H9 (cell line): ENCODE measurements at places on chromosomes 7 and 10. TPM values are rescaled to one million over a fixed set of nuclear protein-coding genes. Genes with fewer than 3 reads are reported as not detected.

C10orf53 gene
- not detected in 2 replicates for total RNA-seq

PRF1 gene
- 0.18 TPM in 1 of 2 replicates, not detected in the other for total RNA-seq

CHRM2 gene
- not detected in 2 replicates for total RNA-seq

CTAGE8 gene
- total RNA-seq, result 4.9 and 5.1 TPM in 2 replicates

ATP6V0E2 gene
- total RNA-seq, result 19.0 and 20.0 TPM in 2 replicates

COA1 gene
- total RNA-seq, result 132 and 138 TPM in 2 replicates

ADAP1 gene
- 6.2 and 6.8 TPM in 2 replicates for total RNA-seq

KLF14 gene
- not detected in 2 replicates for total RNA-seq

TEX36 gene
- not detected in 2 replicates for total RNA-seq

GPAM gene
- 16.0 and 18.1 TPM in 2 replicates for total RNA-seq

SPDYE18 gene
- total RNA-seq, result not detected in 2 replicates

PPP1R3C gene
- total RNA-seq, result 1.1 and 1.2 TPM in 2 replicates

UNCX gene
- not detected in 2 replicates for total RNA-seq

DLX6 gene
- total RNA-seq, result 0.24 TPM in 1 of 2 replicates, not detected in the other

FAM25C gene
- not detected in 2 replicates for total RNA-seq

SLC29A3 gene
- total RNA-seq, result 9.2 and 10.2 TPM in 2 replicates

PTER gene
- total RNA-seq, result 8.8 and 10.1 TPM in 2 replicates

PLXDC2 gene
- 34.1 and 38.7 TPM in 2 replicates for total RNA-seq

LIMK1 gene
- total RNA-seq, result 63.0 and 63.8 TPM in 2 replicates

PNLIPRP3 gene
- total RNA-seq, result not detected in 2 replicates

DNA sequence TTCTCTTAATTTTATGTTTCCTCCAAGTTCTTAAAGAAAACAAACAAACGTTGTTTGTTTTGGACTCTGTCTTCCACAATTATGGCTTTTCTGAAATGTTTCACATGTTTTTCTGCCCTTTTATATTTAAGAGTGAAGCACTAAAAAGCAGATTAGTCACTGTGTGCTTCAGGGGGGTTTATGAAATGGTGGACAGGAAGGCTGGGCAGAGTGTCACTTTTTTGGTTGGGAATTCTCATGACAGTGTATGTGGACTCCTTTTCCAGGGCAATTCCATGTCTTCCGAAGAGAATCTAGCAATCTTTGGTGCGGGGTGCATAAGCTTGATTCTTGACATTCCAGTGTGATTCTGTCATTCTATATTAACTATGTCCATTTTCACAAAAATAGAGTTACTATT, 669.4 kb downstream of the PARD3 start:
- no peak overlapping the region for H3K4me3 ChIP-seq
- no peaks in the 10 kb centered on the region for H3K27me3 ChIP-seq
- no peaks in the 10 kb centered on the region for H3K4me1 ChIP-seq
- no peak for DNase-seq
- H3K36me3 ChIP-seq, result no peaks in the 10 kb centered on the region

DNA sequence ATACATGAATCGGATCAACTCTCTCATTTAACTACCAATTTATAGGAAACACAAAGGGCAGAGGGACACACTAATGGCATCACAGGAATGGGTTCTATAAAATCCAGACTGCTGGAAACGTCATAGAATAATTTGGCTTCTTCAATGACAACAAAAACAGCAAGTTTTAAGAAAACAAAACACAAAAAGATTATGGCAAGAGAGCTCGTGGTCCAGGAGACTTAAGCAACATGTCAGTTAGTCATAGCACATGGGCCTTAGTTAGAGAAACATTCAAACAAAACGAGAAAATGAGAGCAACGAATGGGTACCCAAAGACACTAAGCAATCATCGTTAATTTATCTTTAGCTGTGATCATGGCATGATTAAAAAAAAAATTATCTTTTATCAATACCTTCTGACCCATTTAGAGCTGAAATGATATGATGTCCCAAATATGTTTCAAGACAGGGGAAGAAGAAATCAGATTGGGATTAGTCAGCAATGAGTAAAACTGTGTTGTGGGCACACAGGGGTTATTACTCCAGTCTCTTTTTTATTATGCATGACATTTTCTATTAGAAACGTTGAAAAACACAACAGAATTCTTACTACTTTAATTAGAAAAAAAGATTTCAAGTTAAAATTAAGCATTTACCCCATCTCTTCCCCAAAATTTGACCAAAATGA, 28.3 kb downstream of the NCAPG2 start:
- H3K4me3 ChIP-seq, result no peak overlapping the region
- no peaks in the 10 kb centered on the region for H3K4me1 ChIP-seq
- no peak overlapping the region for H3K27ac ChIP-seq

DNA sequence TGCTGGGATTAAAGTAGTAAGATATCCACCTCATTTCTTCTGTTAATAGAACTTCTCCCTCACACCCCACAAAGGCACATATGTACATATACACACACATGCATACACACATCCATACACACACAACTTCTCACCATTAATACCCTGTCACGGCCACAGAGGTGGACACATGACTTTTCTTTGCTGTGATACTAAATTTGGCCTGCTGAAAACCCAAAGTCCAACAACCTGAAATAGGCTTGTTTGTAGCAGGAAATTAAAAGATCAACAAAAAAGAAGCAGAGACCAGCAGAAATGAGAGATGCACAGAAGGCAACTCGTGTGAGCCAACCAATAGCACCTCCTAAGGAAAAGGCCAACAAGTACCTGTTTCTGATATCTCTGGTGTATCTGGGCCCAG, 128.7 kb upstream of the PCGF5 start:
- no peaks in the 10 kb centered on the region for H3K27me3 ChIP-seq
- peaks cover 5% of the 10 kb centered on the region for H3K36me3 ChIP-seq
- no peak overlapping the region for H3K4me3 ChIP-seq
- no peak for DNase-seq
- no peaks in the 10 kb centered on the region for H3K4me1 ChIP-seq

- no peaks in the 10 kb centered on the region for H3K36me3 ChIP-seq
- H3K4me1 ChIP-seq, result peaks cover 3% of the 10 kb centered on the region; the same call in 1 of the 2 replicates
- H3K27ac ChIP-seq, result no peak overlapping the region
- no peak overlapping the region for H3K4me3 ChIP-seq
Observed at GRCh38 chr10:35268323-35268722, 68.0 kb upstream of the CCNY start.

GRCh38 chr7:1940402-1940786, 270.3 kb downstream of the ELFN1 start:
- peaks cover 2% of the 10 kb centered on the region; the same call in 1 of the 2 replicates for H3K4me1 ChIP-seq
- H3K4me3 ChIP-seq, result no peak overlapping the region
- no peak overlapping the region for H3K27ac ChIP-seq
- no peaks in the 10 kb centered on the region for H3K27me3 ChIP-seq

DNA sequence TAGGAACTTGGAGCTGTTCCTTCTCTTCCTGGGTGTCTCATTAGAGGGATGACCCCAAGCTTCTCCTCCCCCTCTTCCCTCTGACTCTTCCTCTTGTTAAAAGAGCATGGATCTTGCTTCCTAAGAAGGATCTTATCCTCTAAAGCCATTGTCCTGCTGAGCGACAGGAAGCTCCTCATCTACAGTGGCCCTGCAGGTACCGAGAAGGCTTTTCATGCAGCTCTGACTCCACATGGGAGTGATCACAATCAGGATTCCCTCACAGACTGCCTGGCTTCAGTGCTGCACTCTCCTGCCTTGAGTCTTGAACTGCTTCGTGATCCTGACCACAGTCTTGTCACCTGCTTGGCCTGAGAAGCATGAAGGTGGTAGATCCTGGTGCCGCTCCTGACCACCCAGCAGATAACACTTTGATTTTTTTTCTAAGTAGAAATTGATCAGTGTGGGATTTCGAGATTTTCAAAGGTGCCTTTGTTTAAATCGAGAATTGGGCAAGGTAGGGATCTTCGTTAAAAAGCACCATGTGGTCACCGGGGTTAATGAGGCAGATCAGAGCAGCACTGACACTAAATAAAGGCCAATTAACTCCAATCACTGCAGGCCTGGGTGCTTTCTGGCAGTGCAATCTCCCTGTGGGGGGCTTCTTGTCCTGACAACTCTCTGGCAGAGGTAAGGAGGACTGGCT, 376.4 kb downstream of the NRG3 start:
- peaks cover 3% of the 10 kb centered on the region; the same call in 1 of the 2 replicates for H3K4me1 ChIP-seq
- DNase-seq, result peak; percentile 59
- H3K27me3 ChIP-seq, result no peaks in the 10 kb centered on the region
- H3K4me3 ChIP-seq, result no peak overlapping the region
- H3K36me3 ChIP-seq, result no peaks in the 10 kb centered on the region

DNA sequence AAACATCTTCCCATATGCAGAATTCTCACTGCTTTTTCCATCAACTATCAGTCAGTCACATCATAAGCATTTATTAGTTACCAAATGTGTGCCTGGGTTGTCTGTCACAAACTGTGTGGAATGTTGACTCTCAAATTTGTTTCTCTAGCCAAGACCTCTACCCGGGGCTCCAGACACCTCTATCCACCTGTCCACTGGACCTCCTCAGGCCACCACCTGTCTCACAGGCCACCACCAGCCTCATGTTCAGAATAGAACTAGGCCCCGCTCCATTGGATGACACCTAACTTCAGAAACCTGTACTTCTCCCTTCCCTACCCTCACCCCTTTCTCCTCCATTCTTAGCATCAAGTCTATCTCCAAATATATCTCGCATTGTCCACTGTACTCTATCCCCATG, 176.9 kb downstream of the CHN2 start:
- peaks cover 7% of the 10 kb centered on the region; the same call in 1 of the 2 replicates for H3K4me1 ChIP-seq
- no peak overlapping the region for H3K27ac ChIP-seq
- no peak overlapping the region for H3K4me3 ChIP-seq
- H3K36me3 ChIP-seq, result no peaks in the 10 kb centered on the region
- no peaks in the 10 kb centered on the region for H3K27me3 ChIP-seq

DNA sequence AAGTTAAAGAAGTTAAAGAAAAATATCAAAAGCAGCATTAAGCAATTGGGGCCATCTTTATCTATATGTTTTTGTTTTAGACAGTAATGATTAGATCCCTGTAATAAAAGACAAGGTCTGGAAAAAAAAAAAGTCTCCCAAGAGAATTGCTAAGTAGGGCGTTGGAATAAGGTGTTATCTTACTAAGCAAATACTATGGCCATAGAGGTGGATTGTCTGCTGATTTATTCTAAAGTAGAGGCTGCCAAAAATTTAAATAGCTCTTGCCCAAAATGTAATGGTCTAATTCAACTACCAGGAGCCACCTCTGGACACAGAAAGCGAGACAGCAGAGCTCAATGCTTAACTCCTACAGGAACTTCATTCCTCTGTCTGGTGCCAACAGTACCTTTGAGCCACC, 71.6 kb downstream of the HERPUD2 start:
- no peak overlapping the region for H3K27ac ChIP-seq
- H3K4me3 ChIP-seq, result no peak overlapping the region
- no peaks in the 10 kb centered on the region for H3K27me3 ChIP-seq

DNA sequence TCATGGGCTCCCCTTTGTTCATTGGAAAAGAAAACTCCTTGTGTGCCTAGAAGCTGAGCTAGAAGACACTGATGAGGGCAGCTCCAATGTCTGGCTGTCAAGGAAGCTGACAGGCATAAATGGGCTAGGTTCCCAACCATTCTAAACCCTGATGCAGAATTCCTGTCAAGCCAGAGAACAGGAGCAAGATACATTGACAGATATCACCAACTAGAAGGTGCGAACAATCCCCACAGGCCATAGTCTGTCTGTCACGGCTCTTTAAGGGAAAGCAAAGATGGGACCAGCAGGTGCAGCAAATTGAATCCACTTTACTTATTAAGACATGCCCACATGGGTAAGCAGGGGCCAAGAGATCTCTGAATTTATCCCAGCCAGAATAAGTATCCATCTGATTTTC, 617.9 kb upstream of the POT1 start:
- no peak for DNase-seq
- H3K4me1 ChIP-seq, result no peaks in the 10 kb centered on the region
- no peak overlapping the region for H3K27ac ChIP-seq
- H3K36me3 ChIP-seq, result no peaks in the 10 kb centered on the region
- H3K4me3 ChIP-seq, result no peak overlapping the region

DNA sequence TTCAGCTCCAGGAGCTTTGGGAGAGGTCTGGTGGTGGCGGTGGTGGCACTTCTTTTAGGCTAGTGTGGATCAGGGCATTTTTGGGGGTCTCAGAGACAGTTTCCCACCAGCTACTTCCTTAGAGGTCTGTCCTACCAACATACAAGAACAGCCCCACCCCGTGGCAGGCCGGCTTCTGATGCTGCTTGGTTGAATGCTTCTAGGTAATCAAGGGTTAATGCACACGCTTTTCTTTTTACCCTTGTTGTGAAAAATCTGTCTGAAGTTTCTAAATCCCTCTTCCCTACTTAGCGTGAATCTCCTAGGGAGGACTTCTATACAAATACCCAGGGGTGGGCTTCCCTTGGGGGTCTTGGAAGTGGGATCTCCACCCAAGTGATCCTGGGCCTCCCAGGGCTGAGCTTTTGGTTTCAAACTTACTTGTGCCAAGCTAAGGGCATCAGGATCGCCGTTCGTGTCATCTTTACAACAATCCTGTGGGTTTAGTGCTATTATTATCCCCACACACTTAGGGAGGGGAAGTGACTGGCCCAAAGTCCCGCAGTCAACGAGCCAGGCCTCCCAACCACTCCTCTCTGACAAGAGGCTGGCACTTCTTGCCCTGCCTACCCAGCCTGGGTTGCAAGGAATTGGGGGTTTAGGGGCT, 1.7 kb downstream of the SH2B2 start:
- H3K4me3 ChIP-seq, result peak overlapping the region; percentile 81
- no peaks in the 10 kb centered on the region for H3K4me1 ChIP-seq
- H3K27me3 ChIP-seq, result no peaks in the 10 kb centered on the region
- H3K36me3 ChIP-seq, result no peaks in the 10 kb centered on the region
- no peak overlapping the region for H3K27ac ChIP-seq

- H3K4me1 ChIP-seq, result no peaks in the 10 kb centered on the region
- H3K4me3 ChIP-seq, result no peak overlapping the region
- no peaks in the 10 kb centered on the region; the same call in 1 of the 2 replicates for H3K27me3 ChIP-seq
- H3K36me3 ChIP-seq, result no peaks in the 10 kb centered on the region
Observed at GRCh38 chr10:124146483-124146882, 53.1 kb upstream of the CHST15 start.

- no peaks in the 10 kb centered on the region for H3K4me1 ChIP-seq
- H3K27ac ChIP-seq, result no peak overlapping the region
- H3K27me3 ChIP-seq, result no peaks in the 10 kb centered on the region
- H3K36me3 ChIP-seq, result peaks cover 7% of the 10 kb centered on the region; the same call in 1 of the 2 replicates
Observed at GRCh38 chr10:124043310-124044142, 49.9 kb downstream of the CHST15 start.

DNA sequence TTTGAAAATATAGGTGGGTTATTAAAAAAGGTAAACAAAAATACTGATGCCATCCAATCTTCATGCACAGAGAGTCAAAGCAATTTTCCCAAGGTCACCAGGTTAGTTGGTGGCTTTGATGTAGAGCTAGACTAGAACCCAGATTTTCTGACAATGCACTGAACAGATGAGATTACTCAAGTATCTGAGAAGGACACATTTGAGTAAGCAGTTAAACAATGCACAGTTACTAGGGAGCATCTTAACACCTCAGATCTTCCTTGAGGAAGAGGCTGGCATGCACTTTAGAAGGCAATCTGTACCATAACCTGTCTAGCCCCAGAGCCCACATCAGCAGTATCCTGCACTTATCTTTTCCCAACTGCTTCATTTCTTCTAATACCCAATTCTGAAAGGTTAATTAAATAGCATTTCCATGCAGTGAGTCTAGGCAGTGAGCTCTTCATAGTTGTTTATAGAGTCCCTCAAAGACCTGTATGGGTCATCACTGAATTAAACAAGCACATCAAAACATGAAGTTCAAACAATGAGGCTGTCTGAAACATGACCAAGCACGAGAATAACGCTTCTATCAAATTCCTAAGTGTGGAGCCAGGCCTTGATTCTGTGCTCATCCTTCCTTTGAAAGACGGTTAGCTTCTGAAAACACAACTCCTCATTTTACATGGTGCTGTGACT, 38.2 kb upstream of the ANK3 start:
- H3K4me1 ChIP-seq, result no peaks in the 10 kb centered on the region
- DNase-seq, result no peak
- no peaks in the 10 kb centered on the region for H3K27me3 ChIP-seq
- H3K27ac ChIP-seq, result no peak overlapping the region

GRCh38 chr7:106772655-106773108, 92.4 kb upstream of the PIK3CG start:
- H3K36me3 ChIP-seq, result no peaks in the 10 kb centered on the region
- H3K4me3 ChIP-seq, result no peak overlapping the region
- DNase-seq, result no peak
- no peak overlapping the region for H3K27ac ChIP-seq
